Chondrocyte (in vitro differentiated cells): ENCODE measurements at places on chromosomes 4 and X.

- DNase-seq: no peak
Measured at GRCh38 chr4:85803856-85804255, 328.9 kb downstream of the ARHGAP24 start.

GRCh38 chr4:31662951-31663350, 942.8 kb downstream of the PCDH7 start:
- no peak for DNase-seq

DNA sequence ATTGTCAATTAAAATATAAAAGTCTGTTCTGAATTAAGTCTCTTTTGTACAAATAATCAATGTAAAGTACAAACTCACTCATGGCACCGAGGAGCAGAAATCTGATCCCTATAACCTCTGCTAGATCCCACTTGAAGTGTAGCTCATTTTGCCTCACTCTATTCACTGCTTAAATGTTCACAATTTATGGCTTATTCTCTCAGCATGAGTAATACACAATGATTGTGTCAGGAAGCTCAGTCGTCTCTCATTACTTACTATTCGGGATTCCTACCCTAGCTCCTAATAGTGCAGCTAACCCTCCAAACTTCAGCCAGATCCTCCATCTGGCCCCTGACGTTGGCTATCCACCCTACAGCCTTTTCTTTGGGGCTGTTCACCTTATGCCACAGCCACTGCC, 4.7 kb upstream of the AMMECR1 start:
- no peak for DNase-seq

DNA sequence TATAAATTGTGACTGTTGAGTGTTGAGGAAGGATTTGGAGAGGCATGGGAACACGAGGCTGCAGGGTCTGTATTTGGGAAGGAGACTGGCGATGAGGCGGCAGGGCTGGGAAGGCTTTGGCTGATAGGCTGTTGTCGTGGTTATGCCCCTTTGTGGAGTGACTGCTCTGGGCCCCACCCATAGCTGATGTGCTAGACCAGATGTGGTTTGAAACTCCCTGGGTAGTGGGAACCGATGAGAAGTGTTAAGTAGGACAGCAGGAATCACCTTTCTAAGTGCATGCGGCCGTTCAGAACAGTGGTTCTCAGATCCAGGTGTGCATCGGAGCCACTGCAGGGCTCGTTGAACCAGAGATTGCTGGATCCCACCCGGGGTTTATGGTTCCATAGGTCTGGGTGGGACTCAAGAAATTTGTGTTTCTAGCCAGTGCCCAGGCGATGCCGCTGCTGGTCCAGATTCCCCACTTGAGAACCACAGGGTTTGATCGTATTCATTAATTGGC, 42.3 kb downstream of the TBC1D14 start:
- no peak for DNase-seq

DNA sequence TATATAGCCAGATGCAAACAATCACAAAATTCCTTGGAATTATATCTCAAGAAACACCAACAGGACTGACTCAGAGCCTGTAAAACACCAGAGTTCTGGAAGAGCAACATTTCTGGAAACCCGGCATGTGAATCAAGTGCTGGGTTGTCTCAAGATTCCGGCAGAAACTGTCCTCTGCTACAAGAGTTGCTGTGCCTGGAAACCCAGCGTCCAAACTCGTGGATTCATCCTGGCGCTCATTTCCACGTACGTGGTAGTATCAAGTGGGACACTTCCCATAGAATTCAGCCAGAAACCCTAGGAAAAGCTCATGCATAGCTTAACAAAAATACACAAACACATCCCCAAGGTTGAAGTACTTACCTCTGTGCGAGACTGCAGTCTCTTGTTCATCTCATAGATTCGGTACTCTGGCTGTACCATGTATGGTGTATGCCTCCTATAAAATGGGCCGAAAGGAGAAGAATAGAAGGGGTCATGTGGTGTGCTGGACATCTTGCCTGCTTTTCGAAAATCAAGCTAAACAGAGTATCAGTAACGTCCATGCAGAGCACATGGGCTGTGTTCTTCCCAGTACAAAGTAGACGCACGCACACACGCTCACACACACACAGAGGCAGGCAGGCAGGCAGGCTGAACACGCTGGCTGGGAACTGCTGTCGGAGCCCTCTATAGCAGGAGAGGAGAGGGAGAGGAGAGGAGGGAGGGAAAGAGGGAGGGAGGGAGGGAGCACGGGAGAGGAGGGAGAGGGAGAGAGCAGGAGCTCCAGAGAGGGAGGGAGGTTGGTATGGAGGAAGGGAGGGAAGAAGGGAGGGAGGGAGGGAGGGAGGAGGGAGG, at the start of gene LDB2:
TSS of gene LDB2 (minus strand) at position 655 of the 837 bp plus-strand sequence.
- DNase-seq: no peak

DNA sequence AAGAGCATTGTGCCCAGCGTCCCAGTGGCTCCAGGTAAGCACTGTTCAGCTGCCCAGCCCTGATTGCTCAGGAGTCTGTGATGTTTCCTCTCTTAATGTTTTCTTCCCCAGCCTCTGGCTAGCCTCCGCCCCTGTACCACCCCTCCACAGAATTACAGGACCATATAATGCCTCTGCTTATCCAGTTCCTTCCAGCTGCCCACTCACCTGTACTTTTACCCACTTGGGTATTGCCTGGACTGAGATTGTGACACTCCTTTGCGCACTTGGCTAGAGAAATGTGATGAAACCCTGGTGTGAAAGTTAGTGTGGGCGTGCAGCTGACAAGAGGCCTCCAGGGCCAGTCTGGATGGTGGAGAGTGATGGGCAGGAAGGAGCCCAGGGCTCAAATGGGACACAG, at the start of gene AWAT2:
TSS of gene AWAT2 (minus strand) at position 14 of the 400 bp plus-strand sequence. CDS start at position 8, 6 bp downstream.
- no peak for DNase-seq

GRCh38 chr4:74327762-74328161, 19.5 kb downstream of the EPGN start:
- DNase-seq: no peak

- DNase-seq: no peak
Measured at GRCh38 chrX:136829413-136829812, 48.7 kb upstream of the ARHGEF6 start.

DNA sequence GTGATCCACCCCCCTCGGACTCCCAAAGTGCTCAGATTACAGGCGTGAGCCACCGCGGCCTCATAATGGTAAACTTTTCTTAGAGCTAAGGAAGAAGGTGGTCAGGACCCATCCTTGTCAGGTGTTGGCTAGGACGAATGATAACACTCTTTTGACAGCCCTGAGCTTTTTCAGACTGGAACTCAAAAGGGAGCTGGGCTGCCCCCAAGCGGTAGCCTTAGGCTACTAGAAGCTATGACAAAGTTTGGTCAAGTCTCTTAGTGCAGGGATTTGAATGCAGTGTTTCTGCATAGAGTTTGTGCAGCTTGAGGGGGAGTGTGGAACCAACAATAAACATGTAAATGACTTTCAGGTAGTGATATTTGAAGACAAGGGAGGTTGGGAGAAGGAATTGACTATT, 11.8 kb upstream of the HSD17B10 start:
- no peak for DNase-seq

- DNase-seq: no peak
Measured at GRCh38 chr4:185931986-185932385, 120.0 kb upstream of the SORBS2 start.

- no peak for DNase-seq
Measured at GRCh38 chr4:152634110-152634760, 45.6 kb downstream of the TMEM154 start.

GRCh38 chrX:100449696-100450608, 39.9 kb upstream of the PCDH19 start:
- peak; percentile 72 for DNase-seq

DNA sequence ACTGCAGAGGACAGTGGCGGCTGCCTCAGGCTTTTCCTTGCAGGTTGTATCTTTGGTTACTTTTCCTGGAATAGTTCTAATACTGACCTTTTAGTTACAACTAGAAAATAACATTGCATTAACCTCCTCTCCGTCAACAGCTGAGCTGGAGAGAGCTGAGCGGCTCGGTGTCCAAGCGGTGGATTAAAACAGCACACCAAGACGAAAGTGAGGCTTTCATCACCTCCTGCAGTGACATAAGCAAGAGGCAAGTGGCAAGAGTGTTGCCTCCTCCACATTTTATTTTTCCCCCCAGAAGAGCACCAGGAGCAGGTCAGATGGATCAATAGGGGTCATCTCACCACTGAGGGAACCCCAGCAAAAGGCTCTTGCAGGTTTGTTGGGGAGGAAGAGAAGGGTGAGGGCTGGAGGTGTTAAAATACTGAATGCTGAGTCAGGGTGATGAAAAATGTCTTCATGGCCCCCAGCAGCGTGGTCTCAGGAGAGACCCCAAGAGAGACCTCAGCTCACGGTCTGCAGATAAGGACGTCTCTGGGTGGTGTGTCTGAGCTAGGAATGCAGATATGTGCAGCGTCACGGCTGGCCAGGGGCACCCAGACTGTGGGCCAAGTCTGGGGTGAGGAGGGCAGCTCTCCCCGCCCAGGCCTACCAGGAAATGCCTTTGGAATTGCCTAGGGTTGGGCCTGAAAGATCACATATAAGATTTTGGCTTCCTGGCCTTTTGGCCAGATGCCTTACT, 50.3 kb downstream of the CASP3 start:
- DNase-seq: no peak

DNA sequence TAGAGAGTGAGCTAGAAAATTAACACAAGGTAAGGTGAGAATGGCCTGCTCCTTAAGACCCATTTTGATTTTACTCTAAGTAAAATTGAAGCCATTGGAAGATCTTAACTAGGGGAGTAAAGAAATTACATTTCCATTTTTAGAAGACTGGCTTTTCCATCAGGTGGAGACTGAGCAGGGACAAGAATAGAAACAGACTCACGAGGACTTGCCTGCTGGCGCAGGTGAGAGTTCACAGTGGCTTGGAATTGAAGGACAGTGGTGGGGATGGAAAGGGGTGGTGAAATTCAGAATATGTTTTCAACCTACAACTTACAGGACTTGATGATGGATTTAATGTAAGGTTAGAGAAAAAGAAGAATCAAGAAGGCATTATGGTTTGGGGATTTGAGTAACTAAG, 427.4 kb downstream of the INPP4B start:
- no peak for DNase-seq

DNA sequence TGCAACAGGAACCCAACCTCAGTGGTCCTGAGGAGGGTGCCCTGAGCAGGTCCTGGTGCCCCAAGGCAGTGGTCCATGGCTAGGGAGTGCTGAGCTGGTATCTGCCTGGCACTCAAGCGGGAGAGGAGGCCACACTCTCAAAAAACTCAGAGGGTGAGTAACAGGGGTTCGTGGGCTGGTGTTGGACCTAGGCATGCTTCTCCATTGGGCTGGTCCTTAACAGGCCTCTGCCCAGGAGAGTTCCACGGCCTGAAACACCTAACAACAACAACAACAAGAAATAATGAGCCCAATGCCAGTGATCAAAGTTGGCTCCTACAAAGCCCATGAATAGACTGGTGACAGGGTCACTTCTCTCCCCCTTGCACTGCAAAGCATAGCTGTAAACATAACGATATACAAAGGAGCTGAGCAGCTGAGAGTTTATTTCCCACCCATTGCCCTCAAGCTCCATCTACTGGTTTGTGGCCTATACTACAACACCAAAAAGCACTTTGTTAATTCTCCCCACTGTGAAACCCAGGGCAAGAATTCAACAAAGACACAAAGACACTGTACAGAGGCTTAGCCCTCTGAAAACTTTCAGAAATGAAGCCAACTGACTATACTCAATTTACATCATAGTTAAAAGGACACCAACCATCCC, 736.1 kb upstream of the ADGRL3 start:
- DNase-seq: no peak

GRCh38 chr4:78167510-78167909, 110.4 kb downstream of the FRAS1 start:
- DNase-seq: no peak

GRCh38 chr4:40916880-40917279, 167.1 kb downstream of the NSUN7 start:
- no peak for DNase-seq

- no peak for DNase-seq
Measured at GRCh38 chr4:142598132-142598531, 248.0 kb downstream of the INPP4B start.

DNA sequence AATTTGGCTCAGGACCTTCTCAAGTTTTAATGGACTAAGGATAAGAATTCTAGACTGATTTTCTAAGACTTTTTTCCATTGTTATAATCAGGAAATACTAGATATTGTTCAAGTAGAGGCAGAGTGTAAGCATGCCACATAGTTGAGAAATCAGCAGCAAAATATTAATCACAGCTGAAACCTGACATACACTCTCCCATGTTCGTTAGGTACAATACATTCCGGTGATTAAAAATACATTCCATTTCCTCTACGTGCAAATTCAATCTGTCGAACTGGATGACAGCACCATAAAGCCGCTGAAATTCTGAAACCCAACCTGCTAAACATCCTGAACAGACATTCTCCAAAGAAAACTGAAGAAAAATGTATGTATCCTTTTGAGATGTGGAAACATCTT, 587.6 kb upstream of the DIPK2B start:
- DNase-seq: no peak

DNA sequence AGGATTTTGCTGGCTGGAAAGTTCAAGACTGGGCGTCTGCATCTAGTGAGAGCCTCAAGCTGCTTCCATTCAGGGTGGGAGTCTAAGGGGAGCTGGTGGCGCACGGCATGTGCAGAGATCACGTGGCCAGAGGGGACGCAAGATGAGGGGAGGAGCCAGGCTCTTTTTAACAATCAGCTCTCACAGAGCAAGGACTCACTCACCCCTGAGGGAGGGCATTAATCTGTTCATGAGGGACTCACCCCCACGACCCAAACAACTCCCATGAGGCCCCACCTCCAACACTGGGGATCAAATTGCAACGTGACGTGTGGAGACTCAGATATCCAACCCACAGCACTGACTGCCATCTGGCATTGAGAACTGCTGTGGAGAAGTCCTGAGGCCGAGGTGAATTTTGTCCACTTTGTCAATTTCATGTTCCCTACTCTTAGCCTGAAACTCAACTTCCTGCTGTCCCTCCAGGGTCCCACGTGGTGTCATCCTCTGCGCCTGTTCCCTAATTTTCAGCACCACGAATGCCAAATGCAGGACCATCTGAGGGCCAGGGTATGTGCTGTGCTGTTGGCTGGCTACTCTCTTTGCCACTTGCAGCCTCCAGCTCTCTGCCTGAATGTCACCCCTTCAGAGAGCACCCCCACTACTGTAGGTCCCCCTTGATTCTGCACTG, 5.6 kb downstream of the ZFP92 start:
- peak; percentile 49 for DNase-seq

- DNase-seq: no peak
Measured at GRCh38 chrX:56564164-56564885, 898 bp downstream of the UBQLN2 start.

DNA sequence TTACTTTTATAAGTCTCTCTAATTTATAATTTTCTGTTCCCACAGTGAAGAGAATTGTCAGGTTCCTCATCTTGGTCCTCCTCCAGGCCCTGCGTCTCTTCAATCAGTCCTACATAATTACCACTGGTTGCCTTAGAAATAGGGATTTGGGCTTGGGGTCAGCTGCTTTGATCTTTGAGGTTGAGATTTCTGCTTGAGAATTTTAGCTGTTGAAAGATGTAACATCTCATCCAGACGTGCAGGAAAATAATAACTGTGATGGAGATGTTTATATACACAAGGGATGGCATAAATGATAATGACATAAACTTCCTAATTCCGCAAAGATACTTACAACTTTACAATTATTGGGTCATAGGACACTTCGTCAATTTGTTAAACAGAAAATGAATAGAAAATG, 30.3 kb downstream of the AADAT start:
- DNase-seq: no peak

GRCh38 chr4:121950680-121951520, 960 bp downstream of the TRPC3 start:
- peak; percentile 78 for DNase-seq
